ENCODE measurements at places on chromosomes 6 and 20.

- DNase-seq = no peak
These were observed 180.0 kb downstream of the GJA10 start for GRCh38 chr6:90074161-90074850.

DNA sequence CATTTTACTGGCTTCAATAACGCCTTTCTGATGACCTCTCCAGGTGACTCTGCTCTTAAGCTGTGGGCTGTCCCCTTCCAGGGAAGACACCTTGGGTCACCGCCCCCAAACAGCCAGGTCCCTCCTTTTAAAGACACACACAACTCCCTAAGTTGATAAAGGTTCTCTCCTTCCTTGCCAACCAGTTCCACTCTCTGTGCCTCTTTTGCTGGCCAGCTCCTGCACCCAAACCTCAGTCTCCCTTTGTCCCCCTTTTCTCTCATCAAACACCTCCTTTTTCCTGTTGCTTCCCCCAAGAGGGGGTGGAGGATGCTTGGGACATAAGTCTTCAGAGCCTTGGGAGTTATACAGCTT lies 1.0 kb downstream of the NCOA6 start:
- peak; percentile 84 for DNase-seq

DNA sequence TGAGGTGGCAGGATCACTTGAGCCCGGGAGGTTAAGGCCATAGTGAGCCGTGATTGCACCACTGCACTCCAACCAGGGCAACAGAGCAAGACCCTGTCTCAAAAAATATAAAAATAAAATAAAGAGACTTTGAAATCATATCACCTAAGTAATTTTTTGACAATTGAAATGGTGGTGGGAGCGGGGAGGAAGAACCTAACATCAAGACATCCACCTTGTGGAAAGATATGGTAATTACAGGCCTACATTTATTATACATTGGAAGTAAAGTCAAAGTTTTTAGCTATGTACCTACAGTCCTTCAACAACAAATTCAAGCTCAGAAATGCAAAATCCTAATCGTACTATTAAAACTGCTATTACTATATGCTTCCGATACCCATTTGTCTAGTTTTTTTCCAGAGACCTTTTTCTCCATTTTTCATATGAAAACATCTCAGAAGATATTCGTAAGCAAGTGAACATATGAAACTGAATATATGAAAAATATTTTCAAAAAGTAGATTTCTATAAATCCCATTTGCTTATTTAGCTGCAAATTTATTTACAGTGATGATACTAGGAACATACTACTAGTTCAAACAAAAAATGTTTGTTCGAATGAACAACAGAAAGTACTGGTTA lies 83.3 kb downstream of the SYCP2 start:
- peak; percentile 25 for DNase-seq

DNA sequence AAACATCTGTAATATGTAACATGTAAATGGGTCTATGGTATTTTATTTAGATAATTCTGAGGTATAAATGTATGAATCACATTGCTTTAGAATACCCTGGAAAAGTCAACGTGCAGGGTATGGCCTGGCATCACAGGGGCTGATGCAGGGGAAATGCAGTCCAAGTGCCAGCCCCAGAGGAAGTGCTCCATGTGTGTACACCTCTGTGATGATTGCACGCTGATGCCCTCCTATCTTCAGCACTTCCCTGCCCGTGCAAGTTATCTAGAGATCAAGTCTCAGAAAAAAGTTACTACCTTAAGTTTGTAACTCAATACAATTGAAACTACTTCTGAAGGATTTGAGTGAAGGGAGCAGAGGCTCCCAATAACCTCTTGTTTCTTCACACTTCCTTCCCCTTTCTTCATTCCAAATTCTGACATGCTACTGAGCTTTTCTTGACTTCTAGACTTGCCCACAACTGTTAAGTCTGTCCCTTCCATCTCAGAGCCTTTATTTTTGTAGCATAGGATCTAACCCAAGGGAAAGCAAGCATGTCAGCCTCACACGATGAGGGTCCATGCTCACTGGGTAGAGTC lies 2.2 kb downstream of the SMLR1 start:
- no peak for DNase-seq

DNA sequence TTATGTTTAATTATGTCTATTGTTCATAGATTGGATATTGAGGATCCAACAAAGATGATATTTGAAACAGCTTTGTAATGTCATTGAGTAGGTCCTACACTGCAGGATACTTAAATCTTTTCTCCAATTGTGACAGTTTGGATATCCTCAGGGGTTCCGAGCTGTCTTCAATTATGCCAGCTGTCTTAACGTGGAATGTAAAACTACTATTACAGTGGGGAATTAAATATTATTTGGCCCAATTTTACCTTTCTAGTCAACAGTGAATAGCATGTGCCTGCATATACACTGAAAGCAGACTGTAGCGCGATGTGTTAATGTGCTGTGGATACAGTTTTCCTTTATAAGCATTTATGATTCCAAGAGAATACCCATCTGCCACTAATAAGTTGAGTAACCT lies 156.9 kb downstream of the GRIK2 start:
- no peak for DNase-seq

All from activated CD4-positive, alpha-beta T cell treated with anti-CD3 and anti-CD28 coated beads, Interleukin-10, Interleukin-2, amounts not matched to agents 100 ng/mL and 50 ng/mL, durations not matched to agents 16 hours and 8 hours (primary cell).